Natural killer cell (primary cell): ENCODE measurements at places on chromosomes 4 and X. TPM values are rescaled to one million over a fixed set of nuclear protein-coding genes. Genes with fewer than 3 reads are reported as not detected.

The FRAS1 gene
- total RNA-seq, result not detected

DNA sequence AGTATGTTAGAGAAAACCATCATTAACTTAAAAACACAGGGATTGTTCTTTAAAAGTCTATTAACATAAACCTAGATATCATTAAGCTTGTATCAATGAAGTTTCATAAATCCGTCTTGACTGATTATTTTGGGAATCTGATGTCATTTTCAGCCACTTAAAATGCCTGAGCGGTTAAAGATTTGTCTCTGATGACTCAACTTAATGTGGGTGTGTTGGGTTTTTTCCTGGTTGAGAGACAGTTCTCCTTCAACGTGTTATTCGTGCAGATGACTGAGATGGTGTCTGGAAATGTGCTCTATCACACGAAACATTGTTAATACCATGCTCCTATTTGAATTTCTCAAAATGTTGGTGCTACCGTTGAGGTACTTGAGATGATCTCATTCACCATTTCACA is 227.3 kb upstream of the TENM3 start:
- peaks cover 5% of the 10 kb centered on the region for H3K4me1 ChIP-seq
- no peak for DNase-seq
- no peak overlapping the region for H3K27ac ChIP-seq

The MSN gene
- total RNA-seq, result 866 TPM

DNA sequence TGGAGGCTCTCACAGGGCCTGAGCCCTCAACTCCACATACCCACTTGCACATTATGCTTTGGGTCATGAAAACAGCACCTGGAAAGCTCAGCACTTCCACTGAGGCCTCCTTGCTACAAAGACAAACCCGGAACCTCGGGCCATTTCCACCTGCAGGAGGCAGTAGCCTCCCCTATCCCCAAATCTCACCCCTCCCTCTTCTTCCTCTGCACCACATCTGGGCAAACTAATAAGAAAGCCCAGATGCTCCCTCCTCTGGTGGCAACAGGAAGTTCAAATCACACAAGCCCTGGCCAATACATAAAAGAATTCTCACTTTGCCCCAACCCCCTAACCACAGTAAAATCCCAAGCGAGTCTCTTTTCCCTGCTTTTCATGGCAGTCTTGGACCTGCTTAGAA is 136.4 kb downstream of the MAPK10 start:
- H3K4me1 ChIP-seq, result no peaks in the 10 kb centered on the region
- no peak overlapping the region for H3K27ac ChIP-seq
- H3K4me3 ChIP-seq, result no peak overlapping the region
- DNase-seq, result no peak
- H3K27me3 ChIP-seq, result no peaks in the 10 kb centered on the region
- no peaks in the 10 kb centered on the region for H3K36me3 ChIP-seq

The RPA4 gene
- 0.99 TPM for total RNA-seq

DNA sequence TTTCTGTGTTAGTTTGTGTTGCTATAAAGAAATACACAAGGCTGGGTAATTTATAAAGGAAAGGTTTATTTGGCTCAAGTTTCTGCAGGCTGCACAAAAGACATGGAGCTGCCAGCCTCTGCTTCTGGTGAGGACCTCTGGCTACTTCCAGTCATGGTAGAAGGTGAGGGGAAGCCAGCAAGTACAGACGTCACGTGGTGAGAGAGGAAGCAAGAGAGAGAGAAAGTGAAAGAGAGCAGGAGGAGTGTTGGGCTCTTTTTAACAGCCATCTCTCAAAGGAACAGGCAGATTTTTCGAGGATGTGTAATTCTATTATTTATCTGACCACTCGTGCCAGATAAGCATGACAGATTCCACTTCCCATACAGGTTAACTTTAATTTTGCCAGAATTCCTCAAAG is 1199.1 kb downstream of the ADGRL3 start:
- no peaks in the 10 kb centered on the region for H3K36me3 ChIP-seq
- H3K4me3 ChIP-seq, result no peak overlapping the region
- peaks cover 2% of the 10 kb centered on the region for H3K4me1 ChIP-seq

The GABRE gene
- not detected for total RNA-seq

DNA sequence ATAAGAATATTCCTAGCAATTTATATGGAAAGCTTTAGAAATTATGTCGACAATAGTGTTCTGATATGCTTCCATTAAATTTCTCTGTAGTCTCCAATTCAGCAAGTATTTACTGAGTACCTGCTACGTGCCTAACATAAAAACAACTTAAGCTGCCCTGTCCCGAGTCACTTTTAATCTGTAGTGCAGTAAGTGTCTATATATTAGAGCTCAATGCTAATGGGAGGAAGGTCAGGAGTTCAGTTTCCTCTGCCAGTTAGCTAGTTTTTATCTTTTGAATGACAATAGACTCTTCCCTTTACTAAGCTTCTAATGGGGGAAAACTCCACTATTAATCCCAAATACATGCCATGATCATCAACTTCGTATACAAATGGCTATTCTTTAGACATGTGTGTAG is 118.7 kb upstream of the NAP1L5 start:
- no peaks in the 10 kb centered on the region for H3K4me1 ChIP-seq
- no peak for DNase-seq
- no peak overlapping the region for H3K27ac ChIP-seq
- H3K4me3 ChIP-seq, result no peak overlapping the region

DNA sequence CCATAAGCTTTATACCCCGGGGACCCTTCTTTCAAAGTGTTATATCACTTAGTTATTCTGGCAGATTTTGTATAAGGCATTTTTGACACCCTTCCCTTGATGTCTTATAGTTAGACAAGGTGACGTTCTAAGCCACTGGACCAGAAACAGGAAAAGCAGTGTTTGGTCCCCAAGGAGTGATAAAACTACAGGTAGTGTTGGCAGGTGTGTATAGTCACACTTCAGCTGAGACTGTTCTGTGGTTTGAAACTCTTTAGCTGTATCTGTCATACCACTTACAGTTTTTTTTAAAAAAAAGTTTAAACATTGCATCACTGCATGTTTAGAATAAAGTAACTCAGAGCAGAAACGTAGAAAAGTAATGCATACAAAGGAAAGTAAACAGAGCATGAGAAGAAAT is 48.5 kb downstream of the TLL1 start:
- no peak overlapping the region for H3K4me3 ChIP-seq
- H3K4me1 ChIP-seq, result no peaks in the 10 kb centered on the region
- H3K36me3 ChIP-seq, result no peaks in the 10 kb centered on the region
- no peak for DNase-seq
- H3K27me3 ChIP-seq, result no peaks in the 10 kb centered on the region

- no peaks in the 10 kb centered on the region for H3K36me3 ChIP-seq
- no peaks in the 10 kb centered on the region for H3K4me1 ChIP-seq
- no peak overlapping the region for H3K4me3 ChIP-seq
- H3K27me3 ChIP-seq, result no peaks in the 10 kb centered on the region
- DNase-seq, result no peak
These were observed 19.7 kb downstream of the SHROOM2 start for GRCh38 chrX:9805956-9806355.

The FDCSP gene
- total RNA-seq, result not detected

DNA sequence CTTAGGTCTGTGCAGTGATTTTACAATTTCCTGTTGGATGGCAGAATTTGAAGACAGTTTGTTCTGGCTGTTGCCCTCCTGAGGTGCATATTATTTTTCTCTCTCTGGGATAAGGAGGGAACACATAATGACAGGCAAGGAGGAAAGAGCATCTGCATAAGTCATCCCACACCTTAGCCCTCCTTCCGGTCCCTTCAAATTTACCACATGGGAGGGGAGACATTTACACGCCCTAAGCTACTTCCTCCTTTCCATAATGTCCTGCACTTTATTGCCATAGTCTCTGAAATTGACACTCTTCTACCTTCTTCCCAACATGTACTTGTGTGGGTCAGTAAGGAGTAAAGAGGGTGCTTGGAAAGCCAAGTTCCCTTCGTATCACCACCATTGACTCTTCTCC is 13.9 kb downstream of the SMPX start:
- no peak overlapping the region for H3K27ac ChIP-seq
- H3K4me1 ChIP-seq, result no peaks in the 10 kb centered on the region
- H3K27me3 ChIP-seq, result no peaks in the 10 kb centered on the region
- no peak for DNase-seq
- no peak overlapping the region for H3K4me3 ChIP-seq

- DNase-seq, result no peak
- peaks cover 10% of the 10 kb centered on the region for H3K4me1 ChIP-seq
- no peak overlapping the region for H3K27ac ChIP-seq
These were observed 2.3 kb upstream of the PPP2R3B start for GRCh38 chrX:389021-389441.

- no peak overlapping the region for H3K4me3 ChIP-seq
- no peaks in the 10 kb centered on the region for H3K4me1 ChIP-seq
- no peaks in the 10 kb centered on the region for H3K36me3 ChIP-seq
- H3K27ac ChIP-seq, result no peak overlapping the region
These were observed 21.4 kb downstream of the ZCCHC13 start for GRCh38 chrX:74325130-74326059.

The MSANTD1 gene
- total RNA-seq, result 0.54 TPM

The F11 gene
- 0.68 TPM for total RNA-seq

The AMER1 gene
- total RNA-seq, result 5.1 TPM

DNA sequence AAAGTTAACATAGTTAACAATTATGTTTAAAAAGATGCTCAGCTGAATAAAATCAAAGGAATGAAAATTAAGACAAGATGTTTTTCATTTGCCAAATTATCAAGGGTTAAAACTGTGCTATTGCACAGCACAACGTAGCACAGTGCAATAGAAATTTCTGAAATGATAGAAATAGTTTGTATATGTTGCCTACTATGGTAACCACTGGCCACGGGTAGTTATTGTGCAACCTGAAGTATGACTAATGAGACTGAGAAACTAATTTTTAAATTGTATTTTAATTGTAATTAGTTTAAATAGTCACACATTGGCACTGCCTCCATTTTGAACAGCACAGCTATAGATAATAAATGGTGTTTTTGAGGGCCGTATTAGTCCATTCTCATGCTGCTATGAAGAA is 343.1 kb upstream of the FAM241A start:
- H3K27ac ChIP-seq, result no peak overlapping the region
- no peak for DNase-seq
- H3K36me3 ChIP-seq, result no peaks in the 10 kb centered on the region

- H3K27ac ChIP-seq, result no peak overlapping the region
- H3K36me3 ChIP-seq, result no peaks in the 10 kb centered on the region
- no peak for DNase-seq
- H3K27me3 ChIP-seq, result no peaks in the 10 kb centered on the region
- H3K4me1 ChIP-seq, result no peaks in the 10 kb centered on the region
These were observed 146.5 kb upstream of the PUDP start for GRCh38 chrX:7294483-7294882.

- H3K27ac ChIP-seq, result no peak overlapping the region
- H3K36me3 ChIP-seq, result no peaks in the 10 kb centered on the region
These were observed 155.4 kb upstream of the FRG1 start for GRCh38 chr4:189785257-189785656.

The LRPAP1 gene
- total RNA-seq, result 93.4 TPM

DNA sequence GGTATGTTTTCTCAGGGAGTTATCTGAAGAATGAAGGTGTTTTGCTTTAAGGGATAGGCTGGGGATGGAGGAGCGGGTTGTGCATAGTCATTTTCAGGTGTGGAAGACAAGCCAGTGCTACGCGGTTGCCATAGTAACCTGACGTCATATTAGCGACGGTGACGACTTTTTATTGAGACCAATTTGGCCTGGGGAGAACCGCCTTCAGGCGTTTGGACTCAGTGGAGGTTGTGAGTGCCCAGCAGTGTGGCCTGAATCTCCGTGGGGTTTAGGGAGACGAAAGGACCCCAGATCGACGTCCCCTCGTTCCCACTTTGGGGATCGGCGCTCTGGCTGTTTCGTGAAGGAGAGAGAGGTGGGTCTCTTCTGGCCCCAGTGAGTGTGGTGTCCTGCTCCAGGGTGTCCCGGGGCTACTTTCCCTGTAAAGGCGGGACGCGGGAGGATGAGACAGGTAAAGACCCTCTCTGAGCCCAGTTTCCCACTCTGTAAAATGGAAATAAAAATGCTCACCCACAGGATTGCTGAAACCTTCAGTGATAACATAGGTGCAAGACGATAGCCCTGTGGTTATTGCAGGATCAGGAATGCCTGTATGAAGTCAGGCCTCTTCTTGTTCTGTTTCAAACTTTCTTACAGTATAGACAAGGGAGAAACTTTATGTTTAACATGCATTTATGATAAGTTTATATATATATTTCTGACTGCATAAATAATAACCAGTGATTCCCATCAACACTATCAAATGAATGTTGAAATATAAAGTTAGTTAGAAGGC is 48.6 kb downstream of the GPRASP3 start:
- no peaks in the 10 kb centered on the region for H3K36me3 ChIP-seq
- H3K27me3 ChIP-seq, result no peaks in the 10 kb centered on the region
- peaks cover 5% of the 10 kb centered on the region for H3K4me1 ChIP-seq

The HAND2 gene
- total RNA-seq, result not detected

The ASB12 gene
- 0.39 TPM for total RNA-seq

GRCh38 chr4:78137532-78137931 is 80.4 kb downstream of the FRAS1 start:
- no peak for DNase-seq
- no peak overlapping the region for H3K27ac ChIP-seq
- no peak overlapping the region for H3K4me3 ChIP-seq
- no peaks in the 10 kb centered on the region for H3K4me1 ChIP-seq
- no peaks in the 10 kb centered on the region for H3K27me3 ChIP-seq

The ARAP2 gene
- 295 TPM for total RNA-seq
